ENCODE measurements at places on chromosomes 16 and 17. TPM values are rescaled to one million over a fixed set of nuclear protein-coding genes. Genes with fewer than 3 reads are reported as not detected.

DNA sequence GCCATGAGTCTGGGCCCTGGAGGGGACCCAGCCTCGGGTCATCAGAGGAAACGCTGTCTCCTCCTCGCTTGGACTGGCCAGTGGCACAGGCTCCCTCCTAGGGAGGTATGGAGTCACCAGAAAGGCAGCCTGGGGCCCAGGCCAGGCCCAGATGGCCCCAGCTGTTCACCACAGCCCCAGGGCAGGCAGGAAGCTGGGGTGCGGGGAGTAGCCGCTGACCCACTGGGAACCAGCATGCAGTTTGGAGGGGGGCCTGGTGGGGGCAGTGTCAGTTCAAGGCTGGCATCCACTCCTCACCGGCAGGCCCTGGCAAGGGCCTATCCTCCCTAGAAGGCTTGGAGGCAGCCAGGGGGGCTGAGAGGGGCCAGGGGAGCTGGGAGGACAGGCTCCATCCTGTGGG, 48.8 kb downstream of the SDK2 start:
- H3K27ac ChIP-seq = no peak overlapping the region
- no peaks in the 10 kb centered on the region for H3K27me3 ChIP-seq
- DNase-seq = no peak
- no peaks in the 10 kb centered on the region for H3K4me1 ChIP-seq
- no peak overlapping the region for H3K4me3 ChIP-seq

DNA sequence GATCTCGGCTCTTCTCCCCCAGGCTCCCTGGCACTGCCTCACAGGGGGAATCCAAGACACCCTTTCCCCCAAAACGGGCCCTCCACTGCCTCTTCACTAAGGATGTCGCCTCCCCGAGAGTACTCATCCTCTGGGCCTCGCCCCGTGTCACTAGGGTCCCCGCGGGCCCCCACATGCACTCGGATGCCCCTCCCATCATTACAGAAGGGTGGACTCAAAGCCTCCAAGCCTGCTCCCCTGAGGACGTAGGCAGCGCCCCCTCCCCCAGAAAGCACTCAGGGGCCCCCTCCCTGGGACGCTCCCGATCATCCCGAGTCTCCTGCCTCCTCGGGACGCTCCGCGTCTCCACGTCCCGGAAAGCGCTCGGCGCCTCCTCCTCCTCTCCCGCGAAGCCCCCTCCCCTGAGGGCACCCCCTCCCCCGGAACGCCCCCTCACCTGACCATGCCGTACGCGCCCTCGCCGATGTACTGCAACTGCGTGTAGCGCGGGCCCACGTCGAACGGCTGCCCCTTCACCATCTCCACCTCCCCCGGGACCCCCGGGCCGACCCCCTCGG, 338 bp downstream of the MAPK3 start:
- peak overlapping the region; percentile 73 for H3K4me3 ChIP-seq
- H3K36me3 ChIP-seq = no peaks in the 10 kb centered on the region
- no peaks in the 10 kb centered on the region for H3K4me1 ChIP-seq
- H3K27ac ChIP-seq = peak overlapping the region; percentile 81

DNA sequence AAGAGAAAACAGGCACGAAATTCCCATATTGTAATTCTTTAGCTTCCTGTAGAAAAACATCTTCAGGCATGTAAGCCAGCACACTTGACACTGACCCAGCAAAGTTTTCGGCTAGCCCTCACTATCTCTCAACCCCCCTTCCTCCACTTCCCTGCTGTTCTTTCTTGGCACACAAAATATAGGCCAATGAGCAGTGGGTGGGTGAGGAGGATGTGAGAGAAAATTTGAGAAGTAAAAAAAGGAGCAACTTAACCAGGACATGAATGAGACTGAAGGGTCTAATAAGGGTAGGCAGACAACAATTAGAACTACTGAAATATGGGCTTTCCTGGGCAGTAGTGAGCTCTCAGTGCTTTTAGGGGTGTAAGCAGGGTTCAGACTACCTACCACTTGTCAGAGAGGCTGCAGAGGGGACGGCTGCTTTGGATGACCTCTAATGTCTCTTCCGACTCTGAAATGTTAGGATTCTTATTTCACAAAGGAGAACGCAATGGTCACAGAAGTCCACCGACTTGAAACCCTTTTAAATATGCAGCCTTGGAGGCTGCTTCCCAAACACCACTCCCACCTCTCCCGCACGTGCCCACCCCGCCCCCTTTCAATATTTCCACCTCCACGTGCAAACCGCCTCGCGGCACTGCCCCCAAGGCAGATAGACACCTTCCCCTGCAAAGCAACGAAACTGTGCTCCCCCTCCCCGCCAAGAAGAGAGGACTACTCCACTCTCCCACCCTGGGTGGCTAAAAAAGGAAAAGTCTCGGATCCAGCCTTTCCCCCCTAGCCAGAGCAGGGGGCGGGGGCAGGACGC, 889 bp downstream of the MBTD1 start:
- H3K27ac ChIP-seq = peak overlapping the region; percentile 97
- H3K36me3 ChIP-seq = no peaks in the 10 kb centered on the region
- H3K27me3 ChIP-seq = no peaks in the 10 kb centered on the region
- peak; percentile 16 for DNase-seq
- H3K4me1 ChIP-seq = peaks cover 45% of the 10 kb centered on the region

GRCh38 chr16:49858200-49859124, 2.5 kb upstream of the ZNF423 start:
- H3K36me3 ChIP-seq = no peaks in the 10 kb centered on the region
- peak overlapping the region; percentile 21 for H3K4me3 ChIP-seq
- peak; percentile 80 for DNase-seq
- no peaks in the 10 kb centered on the region for H3K4me1 ChIP-seq
- H3K27ac ChIP-seq = peak overlapping the region; percentile 83

GRCh38 chr17:43958748-43959352, 5.1 kb upstream of the PYY start:
- H3K4me3 ChIP-seq = no peak overlapping the region
- H3K4me1 ChIP-seq = no peaks in the 10 kb centered on the region
- no peaks in the 10 kb centered on the region for H3K36me3 ChIP-seq
- no peak for DNase-seq
- H3K27ac ChIP-seq = no peak overlapping the region

- no peak overlapping the region for H3K27ac ChIP-seq
- no peaks in the 10 kb centered on the region for H3K27me3 ChIP-seq
- peaks cover 46% of the 10 kb centered on the region for H3K36me3 ChIP-seq
These were observed 27.0 kb downstream of the CEP95 start for GRCh38 chr17:64533784-64534183.

GRCh38 chr16:84404324-84404723, 36.0 kb downstream of the ATP2C2 start:
- no peaks in the 10 kb centered on the region for H3K27me3 ChIP-seq
- no peak overlapping the region for H3K4me3 ChIP-seq
- DNase-seq = no peak
- H3K4me1 ChIP-seq = no peaks in the 10 kb centered on the region

- H3K4me3 ChIP-seq = no peak overlapping the region
- no peak overlapping the region for H3K27ac ChIP-seq
- H3K36me3 ChIP-seq = no peaks in the 10 kb centered on the region
- no peak for DNase-seq
- H3K27me3 ChIP-seq = no peaks in the 10 kb centered on the region
- H3K4me1 ChIP-seq = no peaks in the 10 kb centered on the region
These were observed 213.6 kb upstream of the CDH5 start for GRCh38 chr16:66152823-66153393.

The CTRB2 gene
- total RNA-seq = 57,899 TPM

The ZPBP2 gene
- total RNA-seq = not detected

The NKD1 gene
- total RNA-seq = 5.8 TPM

The CCT6B gene
- total RNA-seq = 1.6 TPM

The VPS4A gene
- total RNA-seq = 19.5 TPM

The CCL4L2 gene
- total RNA-seq = not detected

The SSH2 gene
- 10.6 TPM for total RNA-seq
